ENCODE measurements at places on chromosomes 12 and 14.
A peak's percentile ranks its signal among the peaks of the same experiment; 100 is the strongest.

DNA sequence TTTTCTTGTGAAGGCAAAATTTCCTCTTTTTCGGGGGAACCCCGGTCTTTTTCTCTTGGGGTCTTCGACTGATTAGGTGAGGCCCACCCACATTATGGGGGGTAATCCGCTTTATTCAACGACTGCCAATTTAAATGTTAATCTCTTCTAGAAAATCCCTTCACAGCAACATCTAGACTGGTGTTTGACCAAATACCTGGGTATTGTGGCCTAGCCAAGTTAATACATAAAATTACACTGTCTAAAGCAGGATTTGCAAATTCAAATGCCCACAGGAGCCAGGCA lies 170.0 kb upstream of the FOXN3 start:
- DNase-seq = no peak

DNA sequence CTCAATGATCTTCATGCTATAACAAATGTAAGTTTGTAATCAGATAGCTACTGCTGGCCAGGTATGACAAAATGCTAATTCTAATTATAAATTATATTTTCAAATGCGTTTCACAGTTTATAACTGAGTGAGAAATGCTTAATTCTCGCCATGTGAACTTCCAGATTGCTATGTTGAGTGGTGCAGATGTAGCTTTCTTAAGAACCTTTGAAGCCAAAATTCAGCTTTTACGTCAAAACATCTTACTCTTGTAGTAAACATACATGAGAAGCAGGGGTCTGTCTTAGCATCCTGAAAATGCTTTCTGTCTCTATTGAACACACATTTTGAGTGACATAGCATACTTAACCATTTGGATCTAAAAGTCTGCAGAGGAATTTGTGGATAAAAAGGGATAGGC lies 176.5 kb upstream of the PRICKLE1 start:
- DNase-seq = no peak

GRCh38 chr12:132475304-132476037 lies 14.5 kb upstream of the FBRSL1 start:
- DNase-seq = no peak

- DNase-seq = no peak
Measured at GRCh38 chr12:132342251-132343227, 13.2 kb upstream of the GALNT9 start.

DNA sequence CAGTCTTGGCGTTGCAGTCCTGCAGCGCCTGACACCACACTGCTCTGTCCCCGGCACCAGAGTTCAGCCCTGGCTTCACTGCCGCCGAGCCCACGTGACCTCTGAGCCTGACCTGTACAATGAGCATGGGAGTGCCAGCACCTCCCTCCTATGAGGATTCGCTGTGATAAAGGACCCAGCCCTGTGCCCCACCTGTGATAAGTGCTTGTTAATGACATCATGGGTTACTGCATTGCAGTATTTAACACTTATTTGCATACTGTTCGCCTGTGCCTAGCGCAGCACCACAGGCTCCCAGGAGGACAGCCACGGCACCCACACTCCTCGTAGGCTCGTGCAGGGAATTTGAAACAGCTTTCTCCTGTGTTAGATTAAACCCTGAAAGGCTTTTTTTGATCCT lies 118.2 kb upstream of the GSC start:
- DNase-seq = no peak

DNA sequence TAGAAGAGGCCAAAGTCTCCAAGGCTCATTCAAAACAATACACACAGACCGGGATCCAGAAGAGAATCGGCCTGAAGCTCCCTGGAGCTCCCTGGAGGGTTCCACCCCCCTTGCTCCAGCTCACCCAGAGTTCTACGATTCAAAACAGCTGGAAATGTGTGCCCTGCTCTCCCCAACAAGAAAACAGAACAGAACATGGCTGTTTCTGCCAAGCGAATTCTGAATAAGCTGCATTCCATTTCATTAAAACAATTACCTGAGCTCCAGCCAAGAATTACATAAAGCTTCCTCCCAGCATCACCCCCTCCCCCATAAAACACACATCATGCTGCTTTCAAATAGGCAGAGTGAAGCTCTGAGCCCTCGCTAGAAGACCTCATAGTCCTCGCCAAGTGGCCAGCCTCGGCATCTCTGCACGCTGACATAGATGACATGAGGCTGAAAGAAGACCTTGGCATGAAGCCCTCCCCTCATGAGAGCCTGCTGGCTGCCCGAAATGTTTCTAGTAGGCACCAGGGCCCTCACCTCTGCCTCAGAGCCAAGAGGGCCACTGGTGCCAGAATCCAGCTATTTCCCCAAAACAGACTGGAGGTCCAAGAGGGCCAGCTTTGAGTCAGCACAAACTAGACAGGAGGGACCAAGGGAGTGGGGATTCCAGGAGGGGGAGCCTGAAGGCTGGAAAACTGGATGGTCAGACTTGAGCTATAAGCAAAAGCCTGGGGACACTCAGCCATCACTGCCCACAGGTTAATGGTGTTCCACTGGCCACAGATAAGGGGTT lies 8.3 kb downstream of the PXN start:
- no peak for DNase-seq

DNA sequence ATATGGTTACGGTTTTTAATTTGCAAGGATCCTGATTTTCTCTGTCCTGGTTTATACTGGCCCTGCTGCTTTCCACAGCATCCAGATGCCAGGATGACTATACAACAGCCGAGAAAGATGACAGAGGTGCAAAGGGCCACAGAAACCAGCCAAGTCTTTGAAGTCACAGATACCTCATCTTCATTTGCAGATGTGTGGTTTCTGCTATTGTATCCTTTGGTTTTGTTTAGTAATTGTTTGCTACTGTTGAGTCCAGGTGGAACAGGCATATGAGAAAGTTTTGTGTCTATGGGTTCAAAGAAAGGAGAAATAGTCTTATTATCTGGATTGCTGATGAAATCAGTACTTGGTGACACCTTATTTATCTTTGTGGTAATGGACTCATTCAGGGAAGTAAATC lies 17.3 kb upstream of the KLHL42 start:
- no peak for DNase-seq

- peak; percentile 77 for DNase-seq
Measured at GRCh38 chr12:10395390-10395998, 5.7 kb upstream of the KLRK1 start.

GRCh38 chr12:47417955-47418354 lies 287.9 kb downstream of the RPAP3 start:
- no peak for DNase-seq

DNA sequence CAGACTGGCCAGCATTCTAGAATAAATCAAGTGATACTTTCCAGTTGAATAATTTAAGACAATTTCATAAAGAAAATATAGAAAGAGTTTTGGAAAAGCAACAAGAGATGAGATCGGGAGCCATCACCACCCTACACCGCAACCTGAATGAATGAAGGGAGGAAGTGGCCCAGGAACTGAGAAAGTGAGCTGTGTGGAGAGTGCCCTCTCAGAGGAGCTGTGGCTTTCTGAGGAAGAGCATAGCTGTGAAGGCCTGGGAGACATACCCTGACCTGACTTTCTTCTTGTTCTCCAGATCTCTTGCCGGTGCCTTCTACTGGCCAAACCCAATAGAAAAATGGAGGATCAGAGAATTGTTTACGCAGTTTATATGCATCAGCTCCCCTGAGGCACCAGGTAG lies 79.3 kb upstream of the TSPAN8 start:
- DNase-seq = no peak

- DNase-seq = no peak
Measured at GRCh38 chr12:101698800-101699347, 1.4 kb downstream of the CHPT1 start.

DNA sequence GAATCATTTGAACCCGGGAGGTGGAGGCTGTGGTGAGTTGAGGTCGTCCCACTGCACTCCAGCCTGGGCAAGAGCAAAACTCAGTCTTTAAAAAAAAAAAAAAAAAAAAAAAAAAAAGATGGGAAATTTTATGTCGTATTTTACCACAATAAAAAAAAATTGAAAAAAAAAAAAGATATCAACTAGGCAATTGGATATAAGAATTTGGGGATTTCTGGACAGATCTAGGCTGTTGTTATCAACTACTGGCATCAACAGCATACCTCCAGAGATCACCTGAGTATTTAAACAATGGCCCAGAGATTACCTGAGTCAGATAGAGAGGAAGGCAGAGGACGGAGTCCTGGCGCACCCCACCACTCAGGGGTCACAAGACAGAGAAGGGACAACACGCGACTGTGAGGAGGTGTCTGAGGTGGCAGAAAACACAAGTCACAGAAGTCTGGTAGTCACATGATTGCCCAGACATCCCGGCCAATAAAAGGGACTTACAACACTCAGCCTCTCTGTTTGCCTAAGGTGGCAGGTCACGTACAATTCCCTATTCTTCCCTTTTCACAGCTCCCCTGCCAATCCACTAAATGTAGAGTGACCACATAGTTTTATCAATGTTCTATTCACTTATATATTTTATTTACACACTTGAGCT lies 1.8 kb downstream of the SPRING1 start:
- no peak for DNase-seq

- DNase-seq = no peak
Measured at GRCh38 chr12:108589028-108589839, 8.7 kb downstream of the TMEM119 start.

GRCh38 chr12:91914701-91915100 lies 230.9 kb downstream of the BTG1 start:
- no peak for DNase-seq

DNA sequence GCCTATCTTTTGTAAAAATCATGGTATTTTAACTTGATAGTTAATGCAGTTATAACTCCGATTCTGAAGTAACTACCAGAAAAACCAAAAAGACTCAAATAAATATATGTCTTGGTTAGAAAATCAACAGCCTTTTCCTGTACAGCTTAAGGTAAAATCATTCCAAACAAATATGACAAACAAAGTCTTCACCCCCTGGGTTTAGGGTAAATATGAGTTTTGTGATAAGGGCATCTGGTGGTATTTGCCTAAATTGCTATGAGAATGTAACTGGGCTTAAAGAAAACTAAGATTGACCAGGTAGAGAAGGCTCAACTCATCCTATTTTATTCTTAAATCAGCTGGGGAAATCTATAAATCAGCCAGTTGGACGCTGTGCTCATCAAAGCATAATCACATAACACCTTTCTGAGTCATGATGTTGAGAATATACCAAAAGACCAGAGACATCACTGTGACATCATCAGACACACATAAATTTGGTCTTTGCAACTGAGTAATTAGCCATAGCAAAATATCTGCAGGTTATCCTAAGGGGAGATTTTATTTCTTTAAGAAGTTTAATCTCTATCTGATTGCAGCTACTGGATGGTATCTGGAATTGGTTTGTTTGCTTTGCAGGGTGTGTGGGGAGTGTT lies 133.9 kb downstream of the STXBP6 start:
- no peak for DNase-seq

GRCh38 chr12:72432037-72432604 lies 160.0 kb downstream of the TRHDE start:
- no peak for DNase-seq

DNA sequence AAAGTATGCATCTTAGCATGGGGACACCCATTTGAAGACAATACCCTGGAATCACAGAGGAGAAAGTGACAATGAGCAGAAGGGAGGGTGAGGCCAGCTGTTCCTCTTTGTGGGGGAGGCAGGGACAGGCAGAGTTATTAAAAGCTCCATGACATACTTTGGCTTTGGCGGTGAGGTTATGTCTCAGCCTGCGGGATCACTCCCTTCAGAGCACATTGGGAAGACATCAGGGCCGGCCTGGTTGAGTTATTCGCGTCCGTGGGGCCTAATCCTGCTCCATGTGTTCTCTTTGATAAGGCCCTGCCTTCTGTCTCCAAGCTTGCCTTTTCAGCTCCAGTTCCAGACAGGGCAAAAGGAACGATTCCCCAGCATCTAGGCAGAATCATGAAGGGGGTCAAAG lies 98.8 kb upstream of the NTF3 start:
- no peak for DNase-seq

- DNase-seq = no peak
Measured at GRCh38 chr14:20836668-20837338, 34.2 kb upstream of the RNASE1 start.

DNA sequence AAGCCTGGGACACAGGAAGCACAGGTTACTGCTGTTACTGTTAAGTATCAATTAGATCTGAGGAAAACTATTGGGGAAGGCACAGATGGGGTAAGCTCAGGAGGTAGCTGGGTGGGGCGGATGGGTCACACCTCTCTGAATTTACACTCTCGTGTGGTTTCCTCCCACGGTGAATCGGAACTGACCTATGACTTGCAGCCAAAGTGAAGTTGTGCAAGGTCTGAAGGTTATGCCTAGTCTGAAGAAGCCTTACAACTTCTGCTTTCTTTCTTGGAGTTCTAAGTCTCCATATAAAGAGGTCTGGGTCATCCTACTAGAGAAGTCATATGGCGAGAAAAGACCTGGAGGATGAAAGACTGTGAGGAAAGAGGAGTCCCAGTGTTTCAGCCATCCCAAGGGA lies 25.6 kb upstream of the GPATCH2L start:
- no peak for DNase-seq

DNA sequence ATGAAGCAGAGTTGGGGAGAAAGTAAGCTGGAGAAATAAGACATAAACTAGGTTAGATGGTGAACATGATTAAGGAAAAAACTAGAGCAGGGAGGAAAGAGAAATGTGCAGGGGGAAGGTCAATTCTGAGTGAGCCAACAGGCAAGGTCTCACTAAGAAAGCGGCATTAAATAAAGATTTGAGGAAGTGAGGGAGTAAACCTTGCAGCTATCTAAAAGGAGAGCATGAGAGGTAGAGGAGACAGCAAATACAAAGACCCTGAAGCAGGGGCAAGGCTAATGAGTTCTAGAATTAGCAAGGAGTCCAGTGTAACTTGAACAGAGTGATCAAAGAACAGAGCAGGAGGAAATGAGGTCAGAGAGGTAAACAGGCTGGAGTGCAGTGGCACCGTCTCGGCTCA lies 4.4 kb upstream of the SOCS2 start:
- DNase-seq = no peak
